ENCODE measurements at places on chromosomes 5 and 9.

DNA sequence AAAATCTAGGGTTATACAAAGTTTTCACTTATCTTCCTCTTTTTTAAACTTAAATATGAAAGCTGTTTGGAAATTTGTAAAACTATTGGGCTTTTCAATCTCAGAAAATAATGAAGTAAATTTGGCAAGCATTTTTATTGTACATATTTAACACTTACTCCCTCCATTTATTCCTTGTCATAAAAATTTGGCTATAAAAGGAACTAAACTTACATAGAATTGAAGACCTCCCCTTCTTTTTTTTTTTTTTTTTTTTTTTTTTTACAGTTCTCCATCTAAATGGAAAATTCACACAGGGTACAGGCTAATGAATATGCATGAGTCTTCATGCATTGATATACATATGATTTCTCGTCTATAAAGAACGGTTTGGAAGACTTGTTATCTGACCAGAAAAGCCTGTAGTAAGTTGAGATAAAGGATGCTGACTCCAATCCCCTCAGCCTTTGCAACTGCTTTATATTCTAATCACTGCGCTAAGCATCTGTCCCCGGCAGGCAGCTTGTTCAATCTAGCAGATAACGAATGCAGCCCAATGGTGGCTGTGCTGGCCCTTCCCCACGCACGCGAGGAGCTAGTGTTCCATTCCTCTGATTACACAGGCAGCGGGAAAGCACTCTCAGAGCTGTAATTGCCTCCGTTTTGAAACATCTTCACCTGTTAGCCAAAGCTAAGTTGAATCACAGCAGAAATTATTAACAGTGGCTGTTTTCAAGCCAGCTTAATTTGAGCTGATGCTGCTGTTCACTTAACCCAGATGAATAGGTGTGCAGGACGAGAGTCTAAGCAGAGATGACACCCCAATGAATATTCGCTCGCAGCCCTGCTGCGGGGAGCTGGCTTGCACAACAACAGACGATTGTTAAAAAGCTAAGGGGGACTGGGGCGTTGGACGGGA is 453.8 kb upstream of the ZNF608 start:
- no peak for DNase-seq

DNA sequence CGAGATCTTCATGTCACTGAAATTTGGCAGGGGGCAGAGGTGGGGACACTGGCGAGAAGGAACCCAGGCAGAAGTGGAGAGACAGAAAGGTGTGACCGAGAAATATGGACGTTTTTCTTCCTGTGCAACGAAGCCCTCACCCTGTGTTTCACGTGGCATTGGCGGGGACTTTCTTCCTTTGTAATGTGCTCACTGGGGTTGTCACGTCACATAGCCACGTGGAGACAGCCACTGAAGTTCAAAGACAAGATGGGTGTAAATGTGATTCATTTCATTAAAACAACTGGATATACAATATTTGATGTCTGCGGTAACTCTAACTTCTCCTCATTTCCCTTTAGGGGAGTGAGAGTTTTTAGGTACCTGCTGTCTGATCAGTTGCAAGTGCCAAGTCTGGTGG is 225.7 kb downstream of the FSTL4 start:
- DNase-seq, result no peak

DNA sequence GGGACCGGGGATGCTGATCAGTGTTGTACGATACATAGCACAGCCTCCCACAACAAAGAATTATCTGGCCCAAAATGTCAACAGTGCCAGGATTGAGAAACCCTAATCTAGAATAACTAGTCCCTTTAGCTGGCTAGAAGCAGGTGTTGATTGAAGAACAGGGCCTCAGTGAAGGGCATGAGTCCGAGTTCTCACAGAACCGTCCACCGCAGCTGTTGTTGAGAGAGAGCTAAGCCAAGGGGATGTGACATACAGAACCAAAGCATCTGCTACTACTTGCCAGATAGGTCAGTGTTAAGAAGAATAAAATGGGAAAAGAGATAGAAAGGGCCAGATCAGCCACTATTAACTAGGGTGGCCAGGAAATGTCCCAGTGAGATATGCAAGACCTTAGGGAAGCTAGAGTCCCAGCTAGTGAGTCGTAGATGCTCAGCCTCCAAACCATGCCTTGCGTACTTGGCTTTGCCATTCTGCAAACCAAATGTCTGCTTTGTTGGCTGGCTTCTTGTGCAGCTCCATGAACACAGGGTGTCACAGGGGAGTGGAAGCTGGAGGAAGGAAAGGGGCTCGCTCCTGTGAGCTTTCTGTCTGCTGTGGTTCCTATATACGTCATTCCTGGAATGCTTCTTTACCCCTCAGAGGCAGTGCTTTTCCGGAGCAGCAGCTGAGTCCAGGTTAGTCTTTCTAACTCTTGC is 68.9 kb downstream of the FBXO38 start:
- DNase-seq, result no peak

DNA sequence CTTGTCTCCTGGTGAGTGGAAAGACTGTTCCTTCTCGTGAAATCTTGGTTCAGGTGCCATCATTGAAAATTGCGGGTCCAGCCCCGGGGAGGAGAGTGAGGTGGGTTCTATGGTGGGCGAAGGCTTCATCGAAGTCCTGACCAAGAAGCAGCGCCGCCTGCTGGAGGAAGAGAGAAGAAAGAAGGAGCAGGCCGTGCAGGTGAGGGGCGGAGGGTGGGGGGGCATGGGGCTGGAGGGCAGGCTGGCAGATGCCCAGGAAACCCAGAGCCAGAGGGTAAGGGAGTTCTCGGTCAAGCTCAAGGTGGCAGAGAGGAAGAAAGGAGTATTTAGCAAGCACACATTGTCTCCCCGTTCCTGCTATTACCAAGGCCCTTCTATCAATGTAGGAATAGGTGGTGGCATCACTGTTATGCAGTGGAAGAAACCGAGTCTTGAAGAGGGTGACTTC is 24.3 kb upstream of the POMT1 start:
- peak; percentile 67 for DNase-seq

GRCh38 chr5:143372187-143372829 is 31.2 kb downstream of the NR3C1 start:
- DNase-seq, result no peak

- DNase-seq, result no peak
Observed at GRCh38 chr5:59760785-59761348, 132.7 kb downstream of the PDE4D start.

- no peak for DNase-seq
Observed at GRCh38 chr9:136713550-136713949, 1.2 kb downstream of the DIPK1B start.

DNA sequence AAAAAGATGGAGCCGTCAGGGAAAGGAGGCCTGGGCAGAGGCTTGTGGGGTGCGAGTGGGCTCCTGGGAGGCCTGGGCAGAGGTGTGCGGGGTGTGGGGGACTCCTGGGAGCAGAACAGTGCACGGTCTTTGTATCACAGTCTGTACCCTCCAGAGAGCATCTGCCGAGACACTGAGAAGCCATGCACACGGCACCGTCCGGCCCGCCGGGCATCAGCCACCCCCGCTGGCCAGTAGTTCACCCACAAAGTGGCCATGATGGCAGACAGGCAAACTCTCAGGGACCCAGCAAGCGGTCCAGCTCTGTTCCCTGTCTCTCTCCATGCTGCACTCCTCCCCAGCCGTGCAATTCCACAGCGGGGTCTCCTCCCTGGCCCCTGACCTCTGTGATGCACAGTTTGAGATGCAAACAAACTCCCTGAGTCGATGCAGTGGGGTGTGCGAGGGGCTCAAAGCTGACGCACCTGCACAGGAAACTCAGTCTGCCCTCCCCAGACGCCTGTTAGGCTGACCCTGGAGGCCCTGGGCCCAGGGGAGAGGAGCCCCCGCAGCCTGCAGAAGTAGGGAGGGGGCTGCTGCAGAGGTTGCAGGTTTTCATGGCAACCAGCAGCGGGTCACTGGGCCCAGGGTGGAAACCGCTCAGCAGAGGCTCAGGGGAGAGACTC is 9.1 kb upstream of the GPSM1 start:
- no peak for DNase-seq

GRCh38 chr5:176519810-176520720 is 17.1 kb downstream of the RNF44 start:
- no peak for DNase-seq

- no peak for DNase-seq
Observed at GRCh38 chr5:105680858-105681475, 1989.8 kb downstream of the EFNA5 start.

GRCh38 chr5:18605186-18605585 is 970.9 kb downstream of the TAF11L14 start:
- DNase-seq, result no peak

DNA sequence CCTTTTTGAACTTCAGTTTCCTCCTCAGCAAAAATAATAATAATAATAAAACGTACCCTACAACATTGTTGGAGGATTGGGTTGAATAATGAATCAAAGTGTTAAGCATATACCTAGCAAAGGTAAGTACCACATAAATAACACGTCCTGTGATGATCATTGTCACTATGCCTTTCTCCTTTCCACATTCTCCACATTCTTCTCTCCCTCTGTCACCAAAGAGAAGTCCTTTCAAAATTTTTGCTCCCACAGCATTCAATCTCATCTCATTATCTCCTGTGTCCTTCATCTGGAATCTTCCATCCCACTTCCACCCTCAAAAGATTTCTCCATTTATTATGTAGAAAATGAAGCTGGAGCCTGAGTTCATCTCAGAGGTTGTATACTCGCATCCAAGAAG is 7.2 kb upstream of the ALDOB start:
- no peak for DNase-seq

DNA sequence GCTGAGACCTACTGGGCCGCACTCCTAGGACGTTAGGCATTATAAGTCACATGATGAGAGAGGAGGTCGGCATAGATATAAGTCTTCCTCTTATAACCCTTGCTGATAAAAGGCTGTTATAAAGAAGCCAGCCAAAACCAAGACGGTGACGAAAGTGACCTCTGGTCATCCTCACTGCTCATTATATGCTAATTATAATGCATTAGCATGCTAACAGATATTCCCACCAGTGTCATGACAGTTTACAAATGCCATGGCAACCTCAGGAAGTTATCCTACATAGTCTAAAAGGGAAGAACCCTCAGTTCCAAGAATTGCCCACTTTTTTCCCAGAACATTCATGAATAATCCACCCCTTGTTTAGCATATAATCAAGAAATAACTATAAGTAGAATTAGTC is 222.4 kb downstream of the TLE1 start:
- DNase-seq, result no peak

DNA sequence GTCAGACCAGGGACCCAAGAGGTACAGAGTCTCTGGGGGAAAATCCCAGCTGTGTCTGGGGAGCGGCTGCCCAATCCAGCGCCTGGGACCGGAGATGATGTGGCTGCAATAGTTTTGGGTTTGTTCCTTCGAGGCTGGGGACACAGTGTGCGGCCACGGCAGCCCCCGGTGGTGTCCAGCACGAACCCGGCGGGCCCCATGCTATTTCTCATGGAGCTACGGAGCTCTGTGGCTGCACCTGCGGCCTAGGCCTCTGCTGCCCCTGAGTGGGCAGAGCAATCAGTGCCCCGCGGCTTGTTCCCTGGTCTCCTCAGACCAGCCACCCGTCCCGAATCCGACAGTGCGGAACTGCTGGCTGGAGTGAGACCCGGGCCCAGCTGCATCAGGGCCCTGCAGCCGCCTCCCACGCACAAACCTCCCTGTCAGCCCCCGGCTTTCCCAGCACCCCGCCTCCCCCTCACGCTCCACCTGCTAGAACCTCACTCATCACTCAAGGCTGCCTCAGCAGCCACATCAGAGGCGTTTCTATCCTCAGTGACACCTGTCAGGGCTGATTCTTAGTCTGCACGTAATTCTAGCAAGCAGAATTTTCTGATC is 29.0 kb downstream of the SARDH start:
- peak; percentile 72 for DNase-seq

- DNase-seq, result no peak
Observed at GRCh38 chr5:32449262-32449661, 4.7 kb upstream of the ZFR start.

DNA sequence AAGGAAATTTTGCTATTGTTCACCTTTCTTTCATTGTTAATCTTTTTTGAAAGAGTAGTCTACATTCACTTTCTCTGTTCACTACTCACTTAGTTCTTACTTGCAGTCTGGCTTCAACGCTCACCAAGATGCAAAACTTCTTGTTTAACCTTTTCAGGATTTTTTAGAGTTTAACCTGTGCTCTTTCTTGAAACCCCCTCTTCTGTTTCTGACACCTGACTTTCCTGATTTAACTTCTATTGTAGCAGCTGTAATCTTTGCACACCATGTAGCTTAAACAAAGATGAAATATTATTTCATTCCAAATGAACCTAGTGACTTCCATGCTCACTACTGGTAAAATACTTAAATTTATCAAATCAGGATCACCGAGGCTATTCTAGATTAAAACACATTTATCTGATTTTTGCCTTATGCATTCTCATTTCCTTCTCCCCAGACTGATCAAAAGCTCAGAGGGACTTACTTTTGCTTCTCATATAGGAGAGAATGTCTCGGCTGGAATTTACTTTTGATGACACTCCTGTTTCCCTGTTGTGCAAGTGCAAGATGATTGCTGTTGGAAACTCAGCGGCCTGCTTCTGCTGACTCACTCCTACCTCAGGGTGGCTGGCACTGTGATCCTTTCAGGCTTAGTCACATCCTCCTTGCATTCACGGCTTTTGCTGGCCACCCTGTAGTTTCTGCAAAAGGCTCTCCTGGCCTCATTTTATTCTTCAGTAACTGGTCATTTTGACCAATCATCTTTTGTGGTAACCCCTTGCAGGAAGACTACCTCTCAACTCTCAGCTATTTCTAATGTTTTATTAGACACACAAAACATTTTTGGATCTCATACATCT is 109.3 kb upstream of the IFNE start:
- peak; percentile 22 for DNase-seq

DNA sequence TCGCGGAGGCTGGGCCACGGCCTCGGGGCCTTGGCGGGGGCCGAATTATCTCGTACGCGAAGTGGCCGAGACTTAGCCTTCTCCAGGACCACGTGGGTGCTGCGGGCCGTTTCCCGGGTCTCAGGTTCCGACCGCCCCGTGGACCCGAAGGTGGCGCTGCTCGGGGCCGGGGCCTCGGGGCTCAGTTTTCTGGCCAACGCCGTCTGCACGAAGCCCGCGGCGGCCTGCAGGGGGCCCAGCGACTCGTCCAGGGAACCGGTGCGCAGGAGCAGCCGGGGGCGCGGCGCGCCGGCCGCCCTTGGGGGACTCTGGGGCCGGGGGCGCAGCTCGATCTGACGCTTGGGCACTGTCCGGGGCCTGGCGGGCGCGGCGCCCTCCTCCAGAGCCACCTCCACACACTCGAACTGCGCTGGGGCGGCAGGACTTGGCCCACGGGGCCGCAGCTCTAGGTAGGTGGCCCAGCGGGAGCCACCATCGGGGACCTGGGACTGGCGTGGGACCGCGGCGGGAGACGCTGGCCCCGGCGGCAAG is 716 bp downstream of the PROB1 start:
- DNase-seq, result no peak

All from CD8-positive, alpha-beta T cell (primary cell).